ENCODE measurements at places on chromosomes 5 and 9. TPM values are rescaled to one million over a fixed set of nuclear protein-coding genes. Genes with fewer than 3 reads are reported as not detected.
A peak's percentile ranks its signal among the peaks of the same experiment; 100 is the strongest.

Gene CARD9
- total RNA-seq, result 1.0 TPM

DNA sequence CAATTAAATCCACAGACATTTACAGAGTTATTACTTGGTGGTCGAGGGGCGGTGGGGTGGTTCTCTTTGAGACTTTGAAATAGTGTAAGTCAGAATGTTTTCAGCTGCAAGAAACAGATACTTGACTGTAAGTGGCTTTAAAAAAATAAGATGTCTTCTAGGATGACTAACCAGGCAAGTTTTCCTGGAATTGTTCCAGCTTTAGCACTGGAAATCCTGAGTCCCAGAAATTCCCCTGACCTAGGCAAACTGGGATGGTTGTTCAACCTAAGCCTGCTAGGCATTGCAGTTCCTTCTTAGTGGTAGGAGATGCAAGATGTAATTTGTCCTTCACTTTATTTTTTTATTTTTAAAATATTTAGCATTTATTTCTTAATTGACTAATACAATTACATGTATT is 169.5 kb upstream of the POC5 start:
- DNase-seq, result no peak

Gene TPPP
- total RNA-seq, result 0.22 TPM

DNA sequence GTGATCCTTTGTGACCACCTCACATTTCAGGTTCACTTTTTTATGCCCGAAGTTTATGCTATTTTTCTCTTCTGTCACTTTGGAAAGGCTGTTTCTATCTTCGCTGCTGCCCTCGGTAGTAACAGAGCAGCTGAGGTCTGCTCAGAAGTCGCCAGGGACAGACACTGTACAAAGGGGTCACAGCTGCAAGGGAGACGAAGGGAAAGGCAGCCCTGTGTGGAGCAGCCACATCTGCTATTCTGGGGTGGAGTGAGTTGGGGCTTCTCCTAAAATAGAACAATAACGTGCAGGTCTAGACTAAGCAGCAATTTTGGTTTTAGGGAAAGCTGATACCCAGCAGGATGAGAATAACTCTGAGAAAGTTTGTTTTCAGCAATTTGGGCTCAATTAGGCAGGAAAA is 72.5 kb downstream of the ACTL7B start:
- DNase-seq, result no peak

DNA sequence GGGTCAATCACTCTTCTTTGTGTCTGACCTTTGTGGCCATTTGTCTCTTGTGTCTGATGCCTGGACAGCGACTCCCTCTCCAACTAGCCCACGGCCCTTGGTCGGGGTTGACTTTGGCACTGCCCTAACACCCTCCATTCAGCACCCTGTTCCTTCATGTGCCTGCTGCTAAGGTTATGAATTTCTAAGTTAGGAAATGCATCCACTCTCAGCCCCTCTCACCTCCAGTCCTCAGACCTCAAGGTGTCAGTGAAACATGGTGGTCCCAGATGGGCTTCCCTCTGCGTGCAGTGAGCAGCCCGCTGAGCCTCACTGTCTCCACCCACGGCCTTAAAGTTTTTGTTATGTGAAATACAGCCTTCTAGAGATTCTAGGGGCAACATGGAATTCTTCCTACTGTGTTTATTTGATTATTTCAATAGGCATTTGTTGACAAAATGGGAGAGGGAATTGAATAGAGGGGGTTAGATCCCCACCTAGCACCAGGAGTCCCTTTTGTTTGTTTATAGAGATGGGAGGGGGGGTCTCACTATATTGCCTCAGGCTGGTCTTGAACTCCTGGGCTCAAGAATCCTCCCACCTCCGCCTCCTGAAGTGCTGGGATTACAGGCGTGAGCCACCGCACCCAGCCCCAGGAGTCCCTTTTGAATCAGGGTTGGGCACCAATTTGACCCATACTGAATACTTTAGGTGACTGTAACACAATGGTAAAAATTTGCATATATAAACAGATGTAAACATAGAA is 1.6 kb upstream of the GLIPR2 start:
- peak; percentile 66 for DNase-seq

GRCh38 chr5:35884191-35884769 is 27.6 kb downstream of the IL7R start:
- DNase-seq, result no peak

GRCh38 chr9:37999588-38000189 is 69.3 kb downstream of the SHB start:
- DNase-seq, result no peak

GRCh38 chr5:98638111-98638510 is 135.4 kb upstream of the RGMB start:
- no peak for DNase-seq

DNA sequence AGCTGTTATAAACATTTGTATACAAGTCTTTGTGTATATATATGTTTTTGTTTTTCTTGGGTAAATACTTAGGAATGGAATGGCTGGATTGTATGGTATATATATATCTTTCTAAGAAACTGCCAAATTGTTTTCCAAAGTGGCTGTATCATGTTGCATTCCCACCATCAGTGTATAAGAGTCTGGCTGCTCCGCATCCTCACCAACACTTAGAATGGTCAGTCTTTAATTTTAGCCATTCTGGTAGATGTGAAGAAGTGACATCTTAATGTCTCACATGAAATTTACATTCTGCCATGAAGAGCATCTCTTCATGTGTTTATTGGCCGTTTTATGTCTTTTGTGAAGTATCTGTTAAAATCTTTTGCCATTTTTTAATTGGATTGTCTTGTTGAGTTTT is 31.9 kb downstream of the GALNT10 start:
- DNase-seq, result no peak

DNA sequence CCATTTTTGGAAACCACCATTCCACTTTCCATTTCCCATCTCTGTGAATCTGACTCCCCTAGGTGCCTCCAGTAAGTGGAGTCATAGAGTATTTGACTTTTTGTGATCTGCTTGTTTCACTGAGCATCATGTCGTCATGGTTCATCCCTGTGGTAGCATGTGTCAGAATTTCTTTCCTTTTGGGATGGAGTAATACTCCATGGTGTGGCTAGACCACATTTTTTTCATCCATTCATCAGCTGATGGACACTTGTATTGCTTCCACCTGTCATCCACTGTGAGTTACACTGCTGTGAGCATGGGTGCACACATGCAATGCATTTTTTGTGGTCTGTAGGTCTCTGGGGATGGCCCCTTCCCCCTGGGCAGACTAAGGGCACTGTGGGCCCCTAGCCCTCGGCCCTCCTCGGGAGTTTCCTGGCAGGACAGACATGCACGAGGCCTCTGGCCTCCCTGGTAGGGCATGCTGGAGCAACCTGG is 115.9 kb downstream of the GADD45G start:
- no peak for DNase-seq

GRCh38 chr5:116375926-116376325 is 198.7 kb downstream of the SEMA6A start:
- DNase-seq, result no peak

- DNase-seq, result no peak
These were observed 12.6 kb downstream of the LIFR start for GRCh38 chr5:38543886-38544285.

DNA sequence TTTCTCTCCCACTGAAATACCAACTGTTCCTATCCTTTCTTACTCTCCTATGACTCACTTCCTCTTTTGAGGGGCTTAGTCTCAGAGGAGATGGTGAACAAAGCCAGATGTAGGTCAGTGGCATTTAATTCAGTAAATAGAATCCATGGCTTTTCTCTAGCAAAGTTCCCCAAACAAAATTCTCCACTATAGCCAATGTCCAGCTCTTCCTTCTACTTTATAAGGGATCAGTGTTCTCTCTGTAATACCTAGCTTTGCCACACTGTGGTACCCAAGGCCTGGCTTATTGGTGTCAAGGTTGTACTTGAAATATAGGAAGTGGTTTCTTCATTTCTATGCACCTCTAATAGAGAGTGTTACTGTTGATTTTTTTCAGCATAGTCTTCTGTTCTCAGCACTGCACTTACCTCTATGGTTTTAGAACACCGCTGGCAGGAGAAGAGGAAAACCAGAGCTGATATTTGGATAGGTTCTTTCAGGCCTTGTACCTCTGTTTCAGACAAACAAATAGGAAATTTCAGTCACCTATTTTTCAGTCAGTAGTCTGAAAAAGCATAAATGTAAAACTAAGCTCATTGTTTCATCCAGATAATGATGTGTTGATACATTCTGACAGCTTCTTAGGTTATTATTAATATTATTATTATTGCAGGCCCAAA is 40.6 kb upstream of the ITGA2 start:
- peak; percentile 83 for DNase-seq

Gene SDHA
- 61.6 TPM for total RNA-seq

Gene PCDHB16
- total RNA-seq, result 12.1 TPM

Gene PCDHB8
- 0.71 TPM for total RNA-seq

DNA sequence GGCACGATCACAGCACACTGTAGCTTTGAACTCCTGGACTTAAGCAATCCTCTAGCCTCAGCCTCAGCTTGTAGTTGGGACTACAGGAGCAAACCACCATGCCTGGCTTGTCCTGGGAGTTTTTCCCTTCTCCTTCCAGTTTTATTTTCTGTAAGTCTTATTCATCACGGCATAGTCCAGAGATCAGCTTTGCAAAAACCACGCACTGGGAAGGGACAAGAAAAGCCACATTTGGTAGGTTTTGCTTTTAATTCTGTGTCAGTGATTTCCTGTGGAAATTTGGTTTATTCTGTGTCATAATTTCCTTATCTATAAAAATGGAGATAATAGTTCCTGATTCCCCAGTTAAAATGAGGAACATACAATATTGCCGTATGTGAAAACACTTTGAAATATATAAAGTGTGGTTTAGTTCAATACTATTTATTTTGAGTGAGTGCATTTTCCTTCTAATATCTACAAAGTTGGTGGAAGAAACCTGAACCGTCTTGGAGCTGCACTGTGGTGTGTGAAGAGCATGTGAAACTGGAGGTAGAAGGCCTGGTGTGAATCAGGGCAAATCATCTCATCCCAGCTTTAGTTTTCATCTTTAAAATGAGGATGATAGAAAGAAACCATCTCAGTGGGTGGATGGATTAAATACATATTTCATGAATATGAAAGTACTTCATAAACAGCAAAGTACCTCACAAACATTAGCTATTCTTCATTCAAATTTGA is 92.8 kb upstream of the ELL2 start:
- no peak for DNase-seq

- DNase-seq, result no peak
These were observed 225.6 kb downstream of the SPOCK1 start for GRCh38 chr5:137273511-137273910.

DNA sequence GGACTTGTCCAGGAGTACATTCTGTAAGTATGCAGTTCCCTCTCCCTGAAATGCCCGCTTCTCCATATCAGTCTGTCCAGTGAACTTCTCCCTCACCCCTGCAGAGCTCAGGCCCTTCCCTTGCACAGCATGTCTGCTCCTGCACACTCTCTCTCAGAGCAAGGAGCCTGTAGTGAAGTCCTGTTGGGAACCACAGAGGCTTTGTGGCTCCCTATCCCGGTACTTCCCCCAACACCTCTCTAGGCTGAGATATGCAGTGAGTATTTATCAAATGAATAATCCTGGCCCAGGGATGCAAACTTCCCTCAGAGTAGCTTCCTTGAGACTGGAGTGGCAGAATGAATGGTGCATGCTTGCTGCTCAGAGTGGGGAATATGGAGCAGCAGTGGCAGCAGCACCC is 48.8 kb downstream of the POC5 start:
- no peak for DNase-seq

DNA sequence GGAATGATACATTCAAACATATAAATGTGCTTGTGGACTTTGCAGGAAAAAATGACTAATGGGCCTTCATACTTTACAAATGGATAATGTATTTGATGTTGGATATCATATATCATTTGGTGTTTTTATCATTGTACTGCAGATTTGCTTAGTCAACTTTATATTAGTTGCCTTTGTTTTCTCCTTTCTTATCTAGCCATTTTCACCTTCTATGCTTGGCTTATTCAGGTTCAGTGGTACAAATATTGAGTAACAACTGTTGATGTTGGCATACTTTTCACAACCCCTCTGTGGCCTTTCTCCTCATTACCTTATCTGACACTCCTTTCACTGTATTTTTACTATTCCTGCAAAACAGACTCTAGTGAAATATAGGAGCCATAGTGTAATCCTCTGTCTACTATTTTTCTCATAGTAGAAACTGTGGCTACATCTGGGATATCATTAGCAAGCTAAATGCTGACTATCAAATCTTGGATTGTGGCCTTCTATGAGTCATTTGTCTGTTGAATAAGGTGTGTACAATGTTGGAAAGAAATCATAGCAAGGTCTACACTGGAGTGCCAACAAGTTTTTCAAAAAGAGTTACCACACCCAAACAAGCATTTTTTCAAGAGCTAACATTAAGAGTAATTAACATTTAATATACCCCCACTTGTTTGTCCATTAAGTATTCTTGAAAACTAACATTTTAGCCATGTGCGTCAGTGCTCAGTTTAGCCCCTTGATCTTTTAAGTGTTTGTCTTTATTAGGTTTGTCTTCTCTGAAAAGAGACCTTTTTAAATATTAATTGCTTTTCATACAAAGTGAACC is 330.1 kb downstream of the ADGRV1 start:
- no peak for DNase-seq

- no peak for DNase-seq
These were observed 72.4 kb upstream of the GNAQ start for GRCh38 chr9:78103971-78104433.

Data from endodermal cell (in vitro differentiated cells).